ENCODE measurements at places on chromosomes 1 and 21.
A peak's percentile ranks its signal among the peaks of the same experiment; 100 is the strongest.

DNA sequence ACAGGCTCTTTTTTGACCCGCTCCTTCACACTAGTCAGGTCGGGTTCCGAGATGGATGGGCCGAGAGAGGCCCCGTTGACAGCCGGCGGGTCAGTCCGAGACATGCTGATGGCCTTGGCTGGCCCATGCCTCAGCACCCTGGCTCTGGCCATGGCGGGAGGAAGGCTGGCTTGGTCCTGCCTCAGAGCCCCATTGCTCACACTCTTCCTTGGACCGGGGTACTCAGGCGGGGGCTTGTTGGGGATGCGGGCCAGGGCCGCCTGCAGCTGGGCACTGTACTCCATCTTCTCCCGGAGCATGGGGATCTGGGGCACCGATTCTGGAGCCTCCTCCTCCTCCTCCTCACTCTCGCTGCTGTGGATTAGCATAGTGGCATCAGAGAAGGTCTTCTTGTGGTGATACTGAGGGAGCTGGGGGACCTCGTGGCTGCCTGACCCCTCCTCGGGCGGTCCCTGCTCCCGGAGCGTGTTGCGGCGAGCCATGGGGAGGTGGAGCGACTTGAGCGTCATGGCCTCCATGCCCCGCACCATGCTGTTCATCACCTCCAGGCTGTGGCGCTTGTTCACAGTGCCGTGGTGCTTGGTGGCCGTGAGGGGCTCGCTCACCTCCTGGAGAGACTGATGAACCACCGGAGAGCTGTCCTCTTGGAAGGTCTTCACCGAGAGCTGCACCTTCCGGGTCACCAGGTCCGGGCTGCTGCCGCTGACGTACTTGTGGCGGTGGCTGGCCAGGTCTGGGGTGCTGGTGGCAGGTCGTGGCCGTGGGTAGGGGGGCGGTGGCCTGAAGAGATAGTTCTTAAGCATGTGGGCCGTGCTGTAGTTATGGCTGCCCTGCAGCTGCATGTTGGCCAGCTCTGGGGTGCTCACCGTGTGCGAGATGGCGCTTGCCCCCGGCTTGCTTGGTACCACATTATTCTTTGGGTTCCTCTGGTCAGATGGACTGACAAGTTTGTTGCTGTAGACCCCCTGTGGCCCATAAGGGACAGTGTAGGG lies 102.7 kb downstream of the SMYD2 start:
- no peak for DNase-seq

DNA sequence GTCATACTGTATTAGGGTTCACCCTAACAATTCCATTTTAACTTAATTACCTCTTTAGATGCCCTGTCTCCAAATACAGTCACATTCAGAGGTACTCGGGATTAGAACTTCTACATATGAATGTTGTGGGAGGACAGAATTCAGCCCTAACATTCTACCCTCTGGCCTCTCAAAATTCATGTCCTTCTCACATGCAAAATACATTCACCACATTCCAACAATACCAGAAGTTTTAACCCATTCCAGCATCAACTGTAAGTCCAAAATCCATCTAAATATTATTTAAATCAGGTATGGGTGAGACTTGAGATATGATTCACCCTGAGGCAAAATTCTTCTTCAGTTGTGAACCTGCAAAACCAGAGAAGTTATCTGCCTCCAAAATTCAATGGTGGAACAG lies 14.5 kb downstream of the LY9 start:
- no peak for DNase-seq

- no peak for DNase-seq
Observed at GRCh38 chr1:66231217-66231616, 302.7 kb upstream of the SGIP1 start.

GRCh38 chr1:181295217-181295616 lies 188.1 kb upstream of the CACNA1E start:
- no peak for DNase-seq

DNA sequence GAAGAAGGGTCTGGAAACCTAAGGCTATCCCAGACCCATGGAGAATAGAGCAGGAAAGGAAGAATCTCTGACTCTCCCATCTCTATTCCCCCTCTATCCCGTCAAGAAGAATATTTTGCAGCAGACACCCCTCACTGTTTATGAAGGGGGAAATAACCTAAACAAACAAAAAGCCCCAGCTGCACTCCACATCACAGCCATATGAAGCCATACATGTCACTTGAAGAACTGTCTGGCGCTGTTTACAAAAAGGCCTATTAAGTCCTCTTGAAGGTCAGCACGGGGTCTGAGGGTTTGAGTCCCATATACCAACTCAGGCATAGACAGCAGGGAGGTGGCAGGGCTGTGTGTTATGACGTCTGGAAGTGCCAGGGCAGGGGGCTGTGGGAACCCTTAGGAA lies 31.4 kb downstream of the TRABD2B start:
- no peak for DNase-seq

DNA sequence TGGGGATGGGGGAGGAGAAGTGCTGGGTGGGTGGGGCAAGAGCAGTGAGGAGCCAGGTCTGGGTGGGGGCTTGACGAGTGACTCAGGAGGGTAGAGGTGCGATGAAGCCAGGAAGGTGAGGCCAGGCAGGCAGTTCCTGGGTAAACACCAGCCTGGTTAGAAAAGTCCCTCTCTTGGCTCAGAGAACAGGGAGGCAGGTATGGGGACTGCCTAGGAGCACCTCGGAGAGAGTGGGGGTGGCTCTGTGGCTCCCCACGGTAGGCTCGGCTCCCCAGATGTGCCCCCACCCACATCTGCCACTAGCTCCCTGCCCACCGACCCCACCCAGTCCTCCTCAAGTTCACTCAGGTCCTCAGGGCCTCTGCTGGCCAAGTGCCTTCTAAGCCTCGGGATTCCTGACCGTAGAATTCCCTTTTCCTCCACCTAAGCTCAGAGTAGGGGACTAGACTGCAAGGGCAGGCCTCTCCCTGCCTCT lies 1.2 kb downstream of the HSPG2 start:
- DNase-seq: no peak

GRCh38 chr1:181508486-181509165 lies 25.3 kb downstream of the CACNA1E start:
- no peak for DNase-seq

- DNase-seq: no peak
Observed at GRCh38 chr1:19032701-19033514, 76.4 kb upstream of the IFFO2 start.

DNA sequence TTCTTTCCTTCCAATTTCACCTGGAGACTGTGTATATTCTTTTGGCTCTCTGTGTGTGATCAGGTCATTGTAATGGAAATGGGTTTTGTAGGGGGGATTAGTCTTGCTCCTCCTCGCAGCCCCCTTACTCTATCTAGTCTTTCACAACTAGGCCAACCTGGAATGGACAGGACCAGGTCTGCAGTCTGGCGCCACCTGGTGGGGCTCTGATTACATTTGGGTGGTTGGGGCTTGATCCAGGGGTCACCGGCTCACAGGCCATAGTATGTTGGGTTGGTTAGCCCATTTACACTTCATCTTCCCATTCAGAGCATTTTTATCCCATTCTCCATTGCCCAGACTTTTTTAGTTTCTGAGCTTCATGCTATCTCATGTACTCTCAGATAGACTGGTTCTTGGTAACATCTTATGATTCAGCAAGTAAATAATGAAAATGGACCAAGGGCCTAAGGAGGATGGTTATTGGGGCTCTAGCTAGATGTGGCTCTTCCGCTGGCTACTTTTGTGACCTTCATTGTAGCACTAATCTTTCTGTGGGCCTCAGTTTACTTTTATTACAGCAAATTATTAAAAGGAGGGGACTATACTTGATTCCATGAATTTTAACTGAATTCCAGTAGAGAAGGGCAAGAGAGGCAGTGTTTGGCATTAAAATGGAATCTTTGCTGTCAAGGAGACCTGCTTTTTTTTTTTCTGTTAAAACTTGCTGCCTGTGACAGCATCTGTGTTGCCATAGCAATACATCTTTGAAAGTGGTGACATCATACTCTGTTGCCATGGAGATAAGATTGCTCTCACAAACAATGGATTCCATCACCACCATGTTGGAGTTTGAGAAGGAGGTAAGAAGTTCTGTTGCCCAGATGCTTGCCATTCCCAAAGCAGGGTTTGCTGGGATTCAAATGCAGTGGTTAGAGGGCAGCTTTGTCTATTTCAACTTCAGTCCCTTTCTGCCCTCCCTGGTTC lies 150.1 kb downstream of the PLXNA2 start:
- DNase-seq: peak; percentile 47

DNA sequence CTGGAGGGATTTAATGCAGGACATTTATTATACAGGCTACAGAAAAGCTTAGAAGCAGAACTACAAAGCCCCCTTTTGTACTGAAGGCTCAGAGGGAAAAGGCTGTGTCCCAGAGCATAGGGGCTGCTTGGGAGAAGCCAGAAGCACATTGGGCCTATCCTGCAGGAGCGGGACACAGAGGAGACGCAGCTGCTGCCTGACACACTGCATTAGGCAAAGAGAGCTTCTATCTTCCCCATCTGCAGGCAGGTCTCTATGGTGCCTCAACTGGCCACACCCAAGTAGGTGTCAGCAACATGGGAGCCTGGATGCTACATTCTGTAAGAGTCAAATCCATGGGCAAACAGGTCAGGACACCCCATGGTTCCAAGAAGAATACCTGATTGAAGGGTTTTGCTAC lies 595.9 kb downstream of the AJAP1 start:
- DNase-seq: no peak

GRCh38 chr1:160608057-160608456 lies 28.8 kb upstream of the CD84 start:
- no peak for DNase-seq

DNA sequence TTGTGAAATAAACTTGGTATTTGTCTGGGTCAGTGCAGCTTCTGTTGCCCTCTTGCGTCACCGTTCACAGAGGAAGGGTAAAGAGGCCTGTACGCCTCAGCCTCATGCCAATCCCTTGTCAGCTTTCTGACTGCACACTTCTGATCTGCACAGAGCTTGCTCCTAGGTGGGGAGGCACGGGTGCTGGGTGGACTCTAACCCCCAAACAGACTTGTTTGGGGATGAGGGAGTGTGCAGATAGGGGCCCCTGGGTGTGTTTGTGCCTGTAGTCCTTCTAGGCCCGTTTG lies 803 bp upstream of the B4GALT2 start:
- DNase-seq: no peak

GRCh38 chr1:2528016-2528415 lies 1.6 kb upstream of the PANK4 start:
- no peak for DNase-seq

DNA sequence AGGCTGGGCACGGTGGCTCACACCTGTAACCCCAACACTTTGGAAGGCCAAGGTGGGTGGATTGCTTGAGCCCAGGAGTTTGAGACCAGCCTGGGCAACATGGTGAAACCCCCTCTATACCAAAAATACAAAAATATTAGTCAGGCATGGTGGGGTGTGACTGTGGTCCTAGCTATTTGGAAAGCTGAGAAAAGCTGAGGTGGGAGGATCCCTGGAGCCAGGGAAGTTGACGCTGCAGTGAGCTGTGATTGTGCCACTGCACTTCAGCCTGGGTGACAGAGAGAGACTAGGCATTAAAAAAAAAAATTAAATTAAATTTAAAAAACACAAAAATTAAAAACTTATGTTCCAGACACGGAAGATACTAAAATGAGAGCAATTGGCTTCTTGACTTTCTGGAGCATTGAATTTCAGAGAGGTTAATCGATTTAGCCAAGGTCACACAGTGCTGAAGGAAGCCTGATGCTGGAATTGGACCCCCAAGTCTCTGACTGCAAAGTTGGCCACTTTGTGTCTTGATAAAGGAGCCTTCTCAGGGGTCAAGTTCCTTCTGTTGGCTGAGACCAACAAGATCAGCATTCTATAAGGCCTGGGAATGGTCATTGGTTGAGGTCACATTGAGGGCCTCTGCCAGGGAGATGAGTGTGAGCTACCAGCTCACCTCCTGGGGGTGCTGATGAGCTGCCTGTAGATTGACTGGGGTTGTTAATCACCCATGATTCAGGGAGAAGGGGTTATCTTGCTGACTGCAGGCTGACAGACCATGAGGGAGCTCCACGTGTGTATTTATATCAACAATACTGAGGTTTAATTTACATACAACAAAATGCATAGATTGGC lies 54.3 kb downstream of the RPS6KA1 start:
- DNase-seq: no peak

GRCh38 chr1:163912170-163912884 lies 590.6 kb downstream of the NUF2 start:
- DNase-seq: no peak

GRCh38 chr21:32099812-32100416 lies 178.9 kb downstream of the MIS18A start:
- no peak for DNase-seq

- no peak for DNase-seq
Observed at GRCh38 chr1:235888119-235888643, 21.5 kb upstream of the LYST start.

DNA sequence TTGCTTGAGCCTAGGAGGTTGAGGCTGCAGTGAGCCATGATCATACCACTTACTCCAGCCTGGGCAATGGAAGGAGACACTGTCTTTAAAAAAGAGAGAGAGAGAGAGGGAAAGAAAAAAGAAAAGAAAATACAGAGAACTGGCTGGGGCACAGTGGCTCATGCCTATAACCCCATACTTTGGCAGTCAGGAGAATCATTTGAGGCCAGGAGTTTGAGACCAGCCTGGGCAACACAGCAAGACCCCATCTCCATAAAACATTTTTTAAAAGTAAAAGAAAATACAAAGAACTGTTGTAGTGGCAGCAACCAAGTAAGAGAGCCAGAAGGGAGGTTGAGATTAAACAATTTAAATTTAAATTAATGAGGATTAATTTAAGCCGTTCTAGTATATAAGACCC lies 39.8 kb downstream of the WDTC1 start:
- no peak for DNase-seq

DNA sequence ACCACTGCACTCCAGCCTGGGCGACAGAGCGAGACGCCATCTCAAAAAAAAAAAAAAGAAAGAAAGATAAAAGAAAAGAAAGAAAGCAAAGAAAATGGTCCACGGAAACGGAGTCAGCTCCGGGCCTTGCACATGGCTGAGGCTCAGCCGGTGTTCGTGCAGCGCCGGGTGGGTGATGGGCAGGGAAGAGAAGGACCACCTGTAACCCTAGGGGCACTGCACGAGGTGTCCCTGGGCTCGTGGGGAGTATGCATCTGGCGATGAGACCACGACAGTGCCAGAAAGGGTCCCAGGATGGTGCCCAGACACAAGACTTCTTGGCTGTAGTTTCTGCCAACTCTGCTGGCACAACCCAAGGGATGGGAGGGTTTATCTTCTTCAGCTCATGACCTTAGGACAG lies 5.8 kb downstream of the CDA start:
- DNase-seq: no peak

Measured in tibial nerve (tissue), 4 donors.